ENCODE measurements at places on chromosomes 16 and 17. TPM values are rescaled to one million over a fixed set of nuclear protein-coding genes. Genes with fewer than 3 reads are reported as not detected.
A peak's percentile ranks its signal among the peaks of the same experiment; 100 is the strongest.

GRCh38 chr16:70750893-70751467 lies 50.0 kb downstream of the VAC14 start:
- H3K4me1 ChIP-seq, result peaks cover 4% of the 10 kb centered on the region
- no peak overlapping the region for H3K27ac ChIP-seq
- H3K27me3 ChIP-seq, result no peaks in the 10 kb centered on the region
- no peak for DNase-seq
- H3K4me3 ChIP-seq, result no peak overlapping the region

GRCh38 chr17:2239882-2240430 lies 63.6 kb downstream of the SMG6 start:
- peaks cover 15% of the 10 kb centered on the region for H3K36me3 ChIP-seq
- H3K4me3 ChIP-seq, result no peak overlapping the region
- no peaks in the 10 kb centered on the region for H3K27me3 ChIP-seq
- no peak overlapping the region for H3K27ac ChIP-seq
- DNase-seq, result no peak

GRCh38 chr16:67942200-67942509 lies 1.8 kb downstream of the LCAT start:
- H3K4me1 ChIP-seq, result peaks cover 21% of the 10 kb centered on the region
- H3K27me3 ChIP-seq, result no peaks in the 10 kb centered on the region

DNA sequence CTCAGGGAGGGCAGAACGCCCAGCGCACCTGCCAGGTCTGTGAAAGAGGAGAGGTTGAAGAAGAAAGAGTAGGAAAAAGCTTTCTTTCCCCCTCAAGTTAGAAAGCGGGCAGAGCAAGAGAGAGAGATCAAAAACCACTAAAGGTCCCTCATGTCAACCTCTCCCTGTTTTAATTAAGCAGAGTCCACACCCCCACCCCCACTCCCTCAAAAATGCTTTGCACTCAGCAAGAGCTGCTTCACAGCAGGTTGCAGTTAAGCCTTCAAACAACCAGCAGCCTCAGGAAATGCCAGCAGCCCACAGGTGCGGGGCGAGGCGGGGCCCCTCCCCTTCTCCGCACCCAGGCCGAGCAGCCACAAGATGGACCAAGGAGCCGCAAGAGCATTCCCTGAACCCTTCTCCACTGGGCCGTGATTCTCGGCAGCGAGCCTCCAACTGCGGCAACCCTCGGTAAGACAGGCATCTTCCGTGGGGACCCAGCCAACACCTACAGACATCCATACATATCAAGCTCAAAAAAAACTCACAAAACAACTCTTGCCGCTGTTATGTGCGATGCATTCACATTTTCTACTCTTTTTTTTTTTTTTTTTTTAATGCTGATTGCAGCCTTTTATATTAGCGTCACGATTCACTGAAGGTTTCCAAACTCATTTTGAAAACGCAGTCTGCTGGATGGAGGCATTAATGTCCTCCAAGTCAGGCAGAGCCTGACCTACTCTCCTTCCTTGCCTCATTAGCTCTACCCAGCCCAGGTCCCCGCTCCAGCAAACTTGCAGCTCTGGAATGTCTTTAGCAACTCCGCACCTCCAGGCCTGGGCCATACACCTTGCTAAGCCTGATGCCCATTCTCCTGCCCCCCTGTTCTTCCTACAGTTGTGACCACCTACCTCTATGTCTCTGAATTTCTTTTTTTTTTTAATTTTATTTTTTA lies 66.1 kb downstream of the AXIN2 start:
- DNase-seq, result peak; percentile 49
- H3K27me3 ChIP-seq, result peaks cover 34% of the 10 kb centered on the region
- no peaks in the 10 kb centered on the region for H3K36me3 ChIP-seq

DNA sequence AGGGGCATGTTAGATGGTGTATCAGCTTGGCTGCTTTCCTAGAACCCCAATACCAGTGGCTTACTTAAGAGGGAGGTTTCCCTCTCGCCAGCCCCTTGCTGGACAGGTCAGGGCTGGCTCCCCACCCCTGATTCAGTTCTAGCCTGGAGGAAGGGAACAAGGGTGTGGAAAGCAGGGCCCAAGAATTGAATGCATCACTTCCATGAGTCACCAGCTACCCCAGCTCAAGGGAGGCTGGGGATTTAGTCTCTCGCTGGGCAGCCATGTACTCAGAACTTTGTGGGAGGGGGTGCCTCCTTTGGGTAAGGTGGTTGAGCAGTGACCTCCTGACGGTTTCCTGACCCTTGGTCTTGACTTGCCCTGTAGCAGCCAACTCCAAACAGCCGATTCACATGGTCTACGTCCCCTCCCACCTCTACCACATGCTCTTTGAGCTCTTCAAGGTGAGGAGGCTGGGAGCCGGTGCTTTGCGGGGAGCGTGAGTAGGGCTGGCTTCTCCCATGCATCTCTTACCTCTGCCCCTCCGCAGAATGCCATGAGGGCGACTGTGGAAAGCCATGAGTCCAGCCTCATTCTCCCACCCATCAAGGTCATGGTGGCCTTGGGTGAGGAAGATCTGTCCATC lies 12.8 kb downstream of the PDK2 start:
- no peaks in the 10 kb centered on the region for H3K27me3 ChIP-seq
- no peaks in the 10 kb centered on the region for H3K36me3 ChIP-seq
- DNase-seq, result peak; percentile 35
- no peak overlapping the region for H3K27ac ChIP-seq

- DNase-seq, result no peak
- no peak overlapping the region for H3K4me3 ChIP-seq
- no peak overlapping the region for H3K27ac ChIP-seq
- H3K4me1 ChIP-seq, result peaks cover 33% of the 10 kb centered on the region
- no peaks in the 10 kb centered on the region for H3K36me3 ChIP-seq
Observed at GRCh38 chr17:41684035-41684434, 4.7 kb upstream of the EIF1 start.

DNA sequence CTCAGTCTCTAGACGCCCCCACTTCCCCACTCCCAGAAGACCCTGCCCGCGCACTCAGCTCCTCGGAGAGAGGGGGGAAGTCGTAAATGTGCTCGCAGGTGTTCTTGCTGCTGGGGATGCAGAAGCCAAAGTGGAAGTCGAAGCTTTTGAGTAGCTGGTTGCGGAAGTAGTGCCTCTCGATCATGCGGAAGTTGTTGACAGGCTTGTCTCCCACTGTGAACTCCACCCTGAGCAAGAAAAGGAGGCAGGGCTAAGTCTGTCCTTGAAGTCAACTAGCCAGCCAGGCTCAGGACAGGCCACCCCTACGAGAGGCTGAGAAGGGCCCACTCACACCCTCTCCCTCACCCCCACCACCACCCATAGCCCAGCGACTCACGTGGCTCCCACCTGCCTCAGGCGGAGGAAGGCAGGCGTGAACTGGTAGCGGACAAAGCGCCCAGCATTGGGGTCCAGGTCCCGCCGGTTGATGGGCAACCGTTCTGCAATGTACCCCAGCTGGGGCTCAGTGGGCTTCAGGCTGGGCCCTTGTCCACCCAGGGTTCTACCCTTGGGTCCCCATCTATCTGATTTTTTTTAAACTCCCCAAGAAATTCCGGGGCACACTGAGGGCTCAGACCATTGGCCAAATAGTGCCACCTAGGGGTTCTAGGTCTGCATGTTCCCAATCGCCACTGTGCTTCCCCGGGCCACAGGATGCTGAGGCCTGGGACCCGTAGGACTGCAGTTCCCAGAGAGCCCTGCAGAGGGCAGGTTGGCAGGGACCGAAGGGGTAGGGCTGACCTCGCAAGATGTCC lies 4.6 kb downstream of the UNC119 start:
- peak; percentile 83 for DNase-seq
- H3K27ac ChIP-seq, result peak overlapping the region; percentile 93
- no peaks in the 10 kb centered on the region for H3K27me3 ChIP-seq
- peaks cover 45% of the 10 kb centered on the region for H3K4me1 ChIP-seq
- peaks cover 5% of the 10 kb centered on the region for H3K36me3 ChIP-seq

GRCh38 chr17:22717211-22717610 lies 1024.9 kb downstream of the KCNJ18 start:
- H3K27me3 ChIP-seq, result no peaks in the 10 kb centered on the region
- H3K27ac ChIP-seq, result no peak overlapping the region
- no peak for DNase-seq
- no peak overlapping the region for H3K4me3 ChIP-seq

DNA sequence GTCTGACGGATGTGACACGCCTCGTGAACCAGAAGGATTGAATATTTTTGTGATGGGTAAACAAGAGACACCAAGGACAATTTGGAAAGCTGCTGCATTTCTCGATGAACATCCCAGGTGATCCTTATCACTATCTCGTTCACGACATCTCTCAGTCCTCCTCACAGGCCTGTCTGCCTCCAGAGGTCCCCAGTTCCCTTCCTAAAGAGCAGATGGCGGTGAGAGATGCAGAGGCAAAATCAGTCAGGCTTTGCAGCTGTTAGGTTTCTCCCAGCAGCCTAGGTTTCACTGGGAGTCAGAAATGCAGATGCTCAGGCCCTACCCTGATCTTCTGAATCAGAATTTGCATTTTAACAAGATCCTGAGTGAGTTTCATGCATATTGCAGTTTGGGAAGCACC lies 23.6 kb downstream of the SCPEP1 start:
- H3K27me3 ChIP-seq, result no peaks in the 10 kb centered on the region
- H3K27ac ChIP-seq, result no peak overlapping the region
- DNase-seq, result no peak
- no peak overlapping the region for H3K4me3 ChIP-seq
- H3K4me1 ChIP-seq, result peaks cover 17% of the 10 kb centered on the region

DNA sequence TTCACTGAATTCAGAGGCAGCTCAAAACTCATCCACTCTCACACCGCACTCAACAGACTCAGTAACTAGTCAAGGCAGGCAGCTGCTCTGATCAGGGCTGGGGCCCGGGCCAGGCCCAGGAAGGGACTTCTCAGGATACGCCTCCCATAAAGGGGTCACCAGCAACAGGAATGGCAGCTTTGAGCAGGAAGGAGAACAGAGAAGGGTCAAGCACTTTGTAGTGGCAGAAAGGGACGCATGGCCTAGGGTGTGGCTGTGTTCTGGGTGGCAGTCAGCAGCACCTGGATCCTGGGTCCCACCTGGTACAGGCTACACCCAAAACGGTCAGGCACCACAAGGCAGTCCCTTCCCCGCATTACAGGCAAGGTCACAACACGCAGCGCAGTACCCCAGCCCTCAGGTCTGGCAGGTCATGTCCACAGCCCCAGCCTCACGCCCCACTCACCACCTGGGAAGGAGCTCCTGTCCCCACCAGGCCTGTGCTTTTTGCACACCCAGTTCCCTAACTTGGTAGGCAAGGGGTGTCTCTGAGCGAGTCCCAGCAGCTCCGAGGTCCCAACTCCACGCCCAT lies 99.7 kb downstream of the ZNF778 start:
- no peaks in the 10 kb centered on the region for H3K36me3 ChIP-seq
- H3K4me1 ChIP-seq, result peaks cover 76% of the 10 kb centered on the region
- peak overlapping the region; percentile 86 for H3K4me3 ChIP-seq
- DNase-seq, result no peak

DNA sequence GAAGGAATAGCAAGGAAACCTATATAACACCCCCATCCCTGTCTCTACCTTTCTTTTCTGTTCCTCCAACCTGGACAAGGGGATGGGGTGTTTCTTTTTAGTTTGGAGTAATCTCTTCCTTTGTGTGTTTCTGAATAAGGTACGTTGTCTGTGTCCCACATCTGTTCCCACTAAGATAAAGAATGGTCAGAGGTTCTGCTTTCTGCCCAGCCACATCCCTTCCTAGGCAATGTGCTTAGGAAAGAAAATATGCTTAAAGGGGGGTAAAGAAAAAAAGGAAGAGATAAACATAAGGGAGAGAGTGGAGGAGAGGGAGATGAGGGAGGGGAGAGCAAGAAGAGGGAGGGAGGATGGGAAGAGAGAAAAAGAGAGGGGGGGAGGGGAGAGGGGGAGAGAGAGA lies 35.1 kb downstream of the SLC6A2 start:
- no peak for DNase-seq
- H3K4me1 ChIP-seq, result no peaks in the 10 kb centered on the region
- H3K4me3 ChIP-seq, result no peak overlapping the region
- H3K27me3 ChIP-seq, result peaks cover 6% of the 10 kb centered on the region
- no peak overlapping the region for H3K27ac ChIP-seq

EFNB3 gene
- not detected for total RNA-seq

TMEM235 gene
- total RNA-seq, result not detected

TPPP3 gene
- not detected for total RNA-seq

PTGES3L gene
- total RNA-seq, result 1.3 TPM

NACA2 gene
- total RNA-seq, result not detected

Data from natural killer cell treated with Interleukin-12 subunit alpha and Interleukin-12 subunit beta and Interleukin-15 and Interleukin-18, amount 100 ng/mL, for 72 hours (primary cell).